Osteoblast (primary cell): ENCODE measurements at places on chromosomes 6 and 20. TPM values are rescaled to one million over a fixed set of nuclear protein-coding genes. Genes with fewer than 3 reads are reported as not detected.

- H3K4me1 ChIP-seq: no peaks in the 10 kb centered on the region
- no peak overlapping the region for H3K4me3 ChIP-seq
- H3K27ac ChIP-seq: no peak overlapping the region
- no peaks in the 10 kb centered on the region for H3K27me3 ChIP-seq
These were observed 173.1 kb upstream of the AGPAT4 start for GRCh38 chr6:161446949-161447348.

- H3K27ac ChIP-seq: no peak overlapping the region
- peaks cover 8% of the 10 kb centered on the region for H3K4me1 ChIP-seq
- H3K4me3 ChIP-seq: no peak overlapping the region
- H3K36me3 ChIP-seq: no peaks in the 10 kb centered on the region
These were observed 17.6 kb downstream of the SYTL3 start for GRCh38 chr6:158667360-158667981.

DNA sequence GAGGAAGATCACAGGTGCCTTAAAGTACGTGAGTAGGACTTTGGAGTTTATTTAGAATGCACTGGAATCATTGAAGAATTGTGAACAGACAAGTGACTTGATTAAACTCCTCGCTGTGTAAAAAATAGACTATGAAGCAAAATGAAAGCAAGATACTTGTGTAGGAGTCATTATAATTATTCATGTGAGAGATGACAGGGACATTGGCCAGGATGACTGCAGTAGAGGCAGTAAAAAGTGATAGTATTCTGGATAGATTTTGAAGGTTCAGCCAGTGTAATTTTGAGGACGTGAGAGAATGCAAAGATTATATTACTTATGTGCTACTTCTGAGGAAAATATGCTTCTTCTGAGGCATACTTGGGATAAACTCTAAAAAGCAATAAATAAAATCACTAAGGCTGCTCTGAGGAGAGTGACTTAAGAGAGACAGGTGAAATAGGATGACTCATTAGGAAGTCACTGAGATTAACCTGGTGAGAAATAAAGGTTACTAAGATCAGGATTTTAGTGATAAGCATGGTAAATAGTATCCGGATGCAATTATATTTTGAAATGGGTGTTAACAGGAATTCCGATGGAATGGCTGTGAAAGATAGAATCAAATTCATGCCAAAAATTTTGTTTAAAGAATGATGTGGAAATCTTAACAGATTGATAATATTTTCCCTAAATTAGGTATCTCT lies 202.0 kb downstream of the CENPW start:
- no peak for DNase-seq
- no peak overlapping the region for H3K4me3 ChIP-seq
- no peaks in the 10 kb centered on the region for H3K27me3 ChIP-seq
- H3K36me3 ChIP-seq: no peaks in the 10 kb centered on the region
- no peak overlapping the region for H3K27ac ChIP-seq

DNA sequence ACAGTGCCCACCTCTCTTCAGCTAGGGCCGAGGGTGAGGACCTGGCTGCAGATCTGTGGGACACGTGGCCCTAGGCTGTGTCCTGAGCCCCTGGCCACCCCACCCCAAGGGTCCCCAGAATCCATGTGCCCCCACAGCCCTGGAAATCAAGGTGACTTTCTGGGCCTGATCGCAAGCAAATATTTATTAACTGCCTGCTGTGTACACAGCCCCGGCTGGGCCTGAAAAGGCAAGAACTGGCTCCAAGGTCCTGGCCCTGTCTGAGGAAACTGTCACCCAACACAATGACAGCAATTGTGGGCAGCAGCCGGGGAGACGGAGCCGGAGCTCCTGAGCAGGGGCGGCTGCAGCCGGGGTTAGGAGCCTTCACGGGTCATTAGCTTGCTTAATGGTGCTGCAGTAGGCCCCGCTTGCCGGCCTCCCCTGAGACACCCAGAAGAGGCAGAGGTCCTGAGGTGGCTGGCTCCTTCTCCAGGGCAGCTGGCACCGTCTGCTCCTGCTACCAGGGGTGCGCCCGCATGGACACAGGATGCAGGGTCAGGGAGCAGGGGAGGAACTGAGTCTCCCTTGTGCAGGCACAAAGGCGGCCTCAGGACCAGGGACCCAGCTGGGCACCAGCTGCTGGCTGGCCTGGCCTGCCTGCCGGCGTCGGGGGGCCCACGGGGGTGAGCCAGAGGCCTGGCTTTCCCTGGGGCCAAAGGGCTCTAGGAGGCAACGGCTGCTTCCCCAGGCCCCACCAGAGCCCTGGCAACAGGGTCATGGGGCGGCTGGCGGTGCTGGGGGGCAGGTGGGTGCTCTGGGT lies 24.1 kb downstream of the NPEPL1 start:
- H3K36me3 ChIP-seq: no peaks in the 10 kb centered on the region
- no peaks in the 10 kb centered on the region for H3K4me1 ChIP-seq
- H3K27ac ChIP-seq: no peak overlapping the region
- peaks cover 14% of the 10 kb centered on the region for H3K27me3 ChIP-seq
- H3K4me3 ChIP-seq: no peak overlapping the region

DNA sequence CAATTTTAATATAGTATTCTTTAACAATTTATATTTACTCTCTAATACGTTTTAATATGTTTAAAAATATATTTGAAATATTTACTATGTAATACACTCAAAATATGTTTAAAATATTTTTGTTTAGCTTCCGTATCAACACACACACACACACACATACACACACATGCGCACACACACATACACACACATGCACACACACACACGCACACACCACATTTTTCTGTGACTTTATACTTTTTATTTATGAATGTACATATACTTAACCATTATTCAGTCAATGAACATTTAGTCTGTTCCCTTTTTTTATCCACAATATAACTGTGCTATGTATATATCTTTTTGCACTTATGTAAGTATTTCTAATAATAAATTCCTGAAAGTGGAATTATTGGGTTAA lies 15.7 kb downstream of the OR2B6 start:
- no peaks in the 10 kb centered on the region for H3K4me1 ChIP-seq
- DNase-seq: no peak
- no peak overlapping the region for H3K4me3 ChIP-seq
- no peaks in the 10 kb centered on the region for H3K27me3 ChIP-seq
- H3K27ac ChIP-seq: no peak overlapping the region

- peaks cover 42% of the 10 kb centered on the region for H3K4me1 ChIP-seq
- peak overlapping the region; percentile 57 for H3K4me3 ChIP-seq
- H3K27me3 ChIP-seq: no peaks in the 10 kb centered on the region
- DNase-seq: no peak
- peak overlapping the region; percentile 15 for H3K27ac ChIP-seq
These were observed 169.1 kb upstream of the CDYL start for GRCh38 chr6:4606821-4607704.

PRRT1 gene
- total RNA-seq: under 0.01 TPM in 1 of 2 replicates, not detected in the other
